ENCODE measurements at places on chromosomes 1 and 21.

- DNase-seq: peak; percentile 34
Observed at GRCh38 chr1:193241132-193241827, 54.9 kb upstream of the B3GALT2 start.

DNA sequence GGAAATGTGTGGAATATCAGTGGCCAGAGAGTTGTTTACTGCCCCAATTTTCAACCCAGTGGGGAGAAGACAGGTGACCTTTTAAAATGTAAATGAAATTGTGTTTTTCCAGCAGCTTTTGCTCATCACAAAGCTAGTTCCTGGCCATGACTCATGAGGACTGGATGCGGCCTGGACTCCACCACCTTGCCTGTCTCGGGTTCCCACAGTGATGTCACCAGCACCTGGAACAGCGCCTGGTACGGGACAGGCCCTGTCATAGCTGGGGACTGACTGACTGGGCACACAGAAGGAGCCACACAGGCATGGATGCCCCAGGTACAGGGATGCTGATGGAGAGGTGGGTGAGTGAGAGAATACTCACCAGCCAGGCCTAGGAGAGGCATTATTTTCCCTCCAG lies 277.1 kb downstream of the AJAP1 start:
- DNase-seq: no peak

GRCh38 chr1:190736971-190737590 lies 259.4 kb upstream of the BRINP3 start:
- no peak for DNase-seq

GRCh38 chr1:32491386-32491785 lies 26.5 kb downstream of the ZBTB8B start:
- no peak for DNase-seq

DNA sequence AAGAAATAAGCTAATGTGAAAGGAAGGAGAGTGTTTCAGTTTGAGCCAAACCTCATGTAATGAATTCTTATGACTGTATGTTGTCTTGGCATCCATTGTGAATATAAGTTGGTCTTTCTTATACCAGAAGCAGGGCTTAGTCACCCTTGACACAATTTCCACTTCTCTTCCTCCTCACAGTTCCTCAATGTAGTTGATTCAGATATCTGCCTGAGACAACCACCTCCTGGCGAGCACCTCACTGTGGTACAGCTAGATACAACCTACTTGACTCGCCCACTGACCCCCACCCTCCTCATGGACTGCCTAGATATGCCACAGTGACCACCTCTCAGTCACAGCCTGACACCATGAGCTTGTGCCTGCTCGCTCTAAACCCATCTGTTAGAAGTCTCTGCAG lies 45.6 kb downstream of the KYAT3 start:
- no peak for DNase-seq

GRCh38 chr1:93350322-93350721 lies 4.6 kb downstream of the DR1 start:
- DNase-seq: no peak

GRCh38 chr1:234602334-234603220 lies 7.4 kb downstream of the IRF2BP2 start:
- no peak for DNase-seq

- DNase-seq: no peak
Observed at GRCh38 chr21:31268090-31268489, 76.0 kb downstream of the TIAM1 start.

GRCh38 chr1:60540141-60540540 lies 466.6 kb upstream of the C1orf87 start:
- no peak for DNase-seq

DNA sequence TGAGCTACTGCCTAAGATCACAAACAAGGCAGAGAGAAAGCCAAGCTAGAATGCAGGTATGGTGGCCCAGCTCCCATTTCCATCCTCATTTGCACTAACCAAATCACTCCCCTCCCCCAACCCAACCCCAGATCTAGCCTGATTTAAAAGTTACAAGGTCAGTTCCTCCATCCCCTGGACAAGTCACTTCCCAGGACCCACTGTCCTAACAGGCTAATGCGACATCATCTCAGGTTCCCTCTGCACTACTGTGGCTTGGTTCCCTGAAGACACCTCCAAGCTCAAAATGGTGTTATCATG lies 2.4 kb downstream of the F11R start:
- DNase-seq: no peak

DNA sequence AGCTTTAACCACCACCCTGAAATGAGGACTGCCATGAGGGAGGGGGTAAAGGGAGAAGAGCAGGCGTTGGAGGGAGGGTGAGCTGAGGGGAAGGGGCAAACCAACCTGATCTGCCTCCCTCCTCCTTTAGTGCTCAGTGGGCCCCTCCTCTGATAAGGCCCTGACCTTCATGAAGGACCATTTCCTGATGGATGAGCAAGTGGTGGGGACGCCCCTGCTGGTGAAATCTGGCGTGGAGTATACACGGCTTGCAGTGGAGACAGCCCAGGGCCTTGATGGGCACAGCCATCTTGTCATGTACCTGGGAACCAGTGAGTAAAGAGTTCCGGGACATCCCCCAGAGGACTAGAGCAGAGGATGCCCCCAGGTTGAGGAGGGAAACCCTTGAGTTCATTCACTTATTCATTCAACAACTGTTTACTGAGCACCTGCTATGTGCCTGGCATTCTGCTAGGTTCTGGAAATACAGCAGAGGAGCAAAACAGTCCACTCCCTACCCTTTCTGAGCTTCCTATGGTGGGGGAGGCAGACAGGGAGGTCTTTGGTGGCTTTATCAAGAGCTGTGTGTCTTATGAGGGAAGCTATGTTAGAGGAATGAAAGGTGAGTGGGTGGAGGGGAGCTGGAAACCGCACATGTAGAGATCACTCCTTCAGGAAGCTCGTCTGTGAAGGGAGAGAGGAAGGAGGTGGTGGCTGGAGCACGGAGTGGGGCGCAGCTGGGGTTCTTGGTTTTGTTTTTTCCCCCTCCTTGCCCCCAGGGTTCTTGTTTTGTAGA lies 19.5 kb downstream of the SEMA4A start:
- DNase-seq: no peak

- DNase-seq: no peak
Observed at GRCh38 chr1:3393024-3393986, 61.2 kb upstream of the ARHGEF16 start.

DNA sequence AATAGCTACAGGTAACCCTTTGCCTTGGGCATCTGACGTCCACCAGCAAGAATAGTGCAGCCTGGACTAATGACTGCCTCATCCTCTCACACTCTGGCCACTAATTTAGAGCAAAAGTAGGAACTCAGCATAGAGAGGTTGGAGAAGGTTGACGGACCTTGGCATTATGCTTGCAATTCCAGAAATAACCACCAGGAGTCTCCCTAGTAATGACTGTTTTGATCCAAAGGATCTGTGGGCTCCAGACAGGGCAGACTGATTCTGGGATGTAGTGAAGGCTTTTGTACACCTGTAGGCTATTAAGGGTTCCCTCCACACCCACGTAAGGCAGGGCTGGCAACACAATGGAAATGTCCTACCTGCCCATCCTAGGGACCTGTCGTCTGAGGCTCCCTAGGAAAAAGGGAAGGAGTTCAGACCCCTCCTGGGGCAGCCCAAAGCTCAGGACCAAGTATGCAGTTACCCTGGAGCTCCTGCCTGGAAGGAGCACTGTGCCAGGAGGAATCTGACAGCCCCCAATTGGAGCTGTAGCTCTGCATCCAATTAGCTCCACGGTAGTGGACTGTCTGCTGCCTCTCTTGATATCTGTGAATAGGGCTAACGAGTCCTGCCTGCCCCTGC lies 91.0 kb upstream of the TMEM51 start:
- DNase-seq: no peak

- DNase-seq: no peak
Observed at GRCh38 chr1:24606621-24607020, 36.5 kb upstream of the SRRM1 start.

DNA sequence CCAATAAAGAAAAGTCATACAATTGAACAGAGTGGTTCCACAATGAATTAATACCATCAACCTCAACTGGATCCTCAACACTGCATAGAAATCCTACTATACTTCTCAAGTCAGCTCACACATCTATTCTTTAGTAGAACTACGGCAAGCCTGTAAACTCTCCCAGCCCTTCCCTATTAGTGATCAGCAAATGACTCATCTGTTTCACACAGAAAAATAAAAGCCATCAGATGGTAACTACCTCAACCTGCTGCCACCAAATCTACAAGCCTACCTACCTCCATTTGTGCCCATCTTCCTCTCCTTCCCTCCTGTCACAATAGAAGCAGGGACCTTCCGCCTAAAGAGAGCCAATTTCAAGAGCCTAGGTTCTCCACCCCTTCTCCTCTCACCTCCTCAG lies 63.6 kb downstream of the DMAP1 start:
- DNase-seq: no peak

DNA sequence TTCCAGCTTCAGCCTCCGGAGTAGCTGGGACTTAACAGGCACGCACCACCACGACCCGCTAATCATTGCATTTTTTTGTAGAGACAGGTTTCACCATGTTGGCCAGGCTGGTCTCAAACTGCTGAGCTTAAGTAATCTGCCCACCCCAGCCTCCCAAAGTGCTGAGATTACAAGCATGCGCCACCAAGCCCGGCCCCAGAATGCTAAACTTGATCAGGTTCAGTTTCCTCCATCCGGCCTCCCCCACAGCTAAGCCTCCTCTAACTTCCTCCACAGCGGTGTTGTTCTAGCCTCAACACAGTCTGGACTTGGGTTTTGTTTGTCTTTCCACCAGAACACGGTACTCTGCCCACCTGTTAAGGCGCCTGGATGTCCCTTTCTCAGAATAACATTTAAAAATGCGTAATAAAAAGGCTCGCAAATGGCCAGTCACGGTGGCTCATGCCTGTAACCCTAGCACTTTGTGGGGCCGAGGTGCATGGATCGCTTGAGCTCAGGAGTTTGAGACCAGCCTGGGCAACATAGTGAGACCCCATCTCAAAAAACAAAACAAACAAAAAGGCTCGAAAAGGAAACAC lies 2.4 kb downstream of the PARP1 start:
- DNase-seq: no peak

DNA sequence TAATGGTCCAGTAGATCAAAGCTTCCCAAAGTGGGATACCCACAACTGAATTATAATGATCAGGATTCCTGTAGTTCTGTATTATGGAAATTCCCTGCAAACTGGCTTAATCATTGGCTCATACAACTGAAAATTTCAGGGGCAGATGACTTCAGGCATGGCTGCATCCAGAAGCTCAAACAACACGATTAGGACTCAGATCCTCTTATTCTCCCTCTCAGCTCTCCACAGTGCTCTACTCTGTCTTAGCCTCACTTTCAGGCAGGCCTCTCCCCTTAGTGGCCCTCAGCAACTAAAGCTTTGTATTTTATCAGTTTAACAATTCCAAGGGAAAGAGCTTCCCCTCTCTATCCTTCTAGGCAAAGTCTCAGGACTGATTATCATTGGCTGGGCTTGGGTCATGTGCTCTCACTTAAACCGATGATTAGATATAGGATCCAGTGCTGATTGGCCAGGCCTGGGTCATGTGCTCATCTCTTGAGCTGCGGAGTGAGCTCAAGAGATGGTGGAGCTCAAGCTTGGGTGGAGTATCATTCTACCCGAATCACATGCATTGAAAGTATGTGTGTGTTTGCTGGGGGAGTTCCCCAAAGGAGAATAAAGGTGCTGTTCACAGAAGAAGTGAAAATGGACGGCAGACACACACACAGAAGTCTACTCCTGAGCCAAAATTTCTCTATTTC lies 57.9 kb upstream of the RUNX3 start:
- peak; percentile 42 for DNase-seq

DNA sequence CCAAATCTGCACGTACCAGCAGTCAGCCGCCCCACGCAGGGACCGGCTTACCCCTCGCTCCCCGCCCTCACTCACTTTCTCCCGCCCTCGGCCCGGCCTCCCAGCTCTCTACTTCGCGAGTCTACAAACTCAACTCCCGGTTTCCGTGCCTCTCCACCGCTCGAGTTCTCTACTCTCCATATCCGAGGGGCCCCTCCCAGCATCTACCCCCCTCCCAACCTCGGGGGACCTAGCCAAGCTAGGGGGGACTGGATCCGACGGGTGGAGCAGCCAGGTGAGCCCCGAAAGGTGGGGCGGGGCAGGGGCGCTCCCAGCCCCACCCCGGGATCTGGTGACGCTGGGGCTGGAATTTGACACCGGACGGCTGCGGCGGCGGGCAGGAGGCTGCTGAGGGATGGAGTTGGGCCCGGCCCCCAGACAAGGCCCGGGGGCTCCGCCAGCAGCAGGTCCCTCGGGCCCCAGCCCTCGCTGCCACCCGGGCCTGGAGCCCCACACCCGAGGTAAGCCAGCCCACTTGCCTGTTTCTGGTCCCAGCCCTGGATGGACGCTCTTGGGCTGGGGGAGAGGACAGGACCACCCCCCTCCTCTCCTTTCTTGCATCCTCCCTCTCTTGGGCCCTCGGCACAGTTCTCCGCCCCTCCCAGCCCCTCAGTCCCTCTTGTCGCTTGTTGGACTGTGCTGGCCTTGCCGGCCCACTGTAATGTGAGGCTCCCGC lies at the start of gene ARTN:
Gene ARTN (plus strand): TSS at position 416 of the 715 bp plus-strand sequence. CDS start 1,856 bp downstream, outside the sequence.
- DNase-seq: peak; percentile 25

DNA sequence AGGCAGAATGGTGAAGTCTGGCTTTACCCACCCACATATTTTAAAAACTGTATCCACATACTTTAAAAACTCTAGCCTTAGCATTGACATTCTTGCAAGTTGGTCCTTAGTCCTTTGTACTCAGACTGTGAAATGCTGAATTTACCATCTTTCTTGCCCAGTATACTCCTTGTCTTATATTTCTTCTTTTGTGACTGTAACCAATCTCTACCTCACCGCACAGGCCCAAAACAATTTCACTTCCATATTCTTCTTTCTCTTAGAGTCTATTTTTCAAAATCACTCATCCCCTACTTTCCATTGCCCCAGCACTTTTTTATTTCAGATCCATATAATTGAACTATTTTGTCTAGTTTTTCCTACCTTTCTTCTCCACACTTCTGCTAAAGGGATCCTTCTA lies 892.4 kb upstream of the B3GALT2 start:
- no peak for DNase-seq

GRCh38 chr1:177210071-177210470 lies 39.3 kb downstream of the BRINP2 start:
- DNase-seq: no peak

GRCh38 chr1:22815421-22816066 lies 104.9 kb downstream of the EPHB2 start:
- no peak for DNase-seq

- no peak for DNase-seq
Observed at GRCh38 chr1:21927533-21928237, 9.4 kb downstream of the HSPG2 start.

GRCh38 chr1:41394959-41395956 lies 34.0 kb downstream of the FOXO6 start:
- no peak for DNase-seq

DNA sequence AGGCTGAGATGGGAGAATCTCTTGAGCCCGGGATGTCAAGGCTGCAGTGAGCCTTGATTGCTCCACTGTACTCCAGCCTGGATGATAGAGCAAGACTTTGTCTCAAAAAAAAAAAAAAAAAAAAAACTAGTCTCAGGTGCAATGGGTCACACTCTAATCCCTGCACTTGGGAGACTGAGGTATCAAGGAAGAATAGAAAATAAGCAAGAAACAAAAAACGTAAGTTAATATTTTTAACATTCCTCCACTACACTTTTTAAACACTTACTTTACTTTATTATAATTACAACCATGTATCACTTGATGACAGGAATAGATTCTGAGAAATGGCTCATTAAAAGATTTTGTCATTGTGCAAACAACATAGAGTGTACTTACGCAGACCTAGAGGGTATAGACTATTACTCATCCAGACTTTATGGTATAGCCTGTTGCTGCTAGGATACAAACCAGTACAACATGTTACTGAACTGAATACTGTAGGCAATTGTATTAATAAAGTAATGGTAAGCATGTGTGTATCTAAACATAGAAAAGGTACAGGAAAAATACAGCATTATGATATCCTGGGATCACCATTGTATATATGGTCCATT lies 1244.1 kb upstream of the ADGRL4 start:
- DNase-seq: no peak
